A549 (cell line): ENCODE measurements at places on chromosomes 1 and 21.
A peak's percentile ranks its signal among the peaks of the same experiment; 100 is the strongest.

DNA sequence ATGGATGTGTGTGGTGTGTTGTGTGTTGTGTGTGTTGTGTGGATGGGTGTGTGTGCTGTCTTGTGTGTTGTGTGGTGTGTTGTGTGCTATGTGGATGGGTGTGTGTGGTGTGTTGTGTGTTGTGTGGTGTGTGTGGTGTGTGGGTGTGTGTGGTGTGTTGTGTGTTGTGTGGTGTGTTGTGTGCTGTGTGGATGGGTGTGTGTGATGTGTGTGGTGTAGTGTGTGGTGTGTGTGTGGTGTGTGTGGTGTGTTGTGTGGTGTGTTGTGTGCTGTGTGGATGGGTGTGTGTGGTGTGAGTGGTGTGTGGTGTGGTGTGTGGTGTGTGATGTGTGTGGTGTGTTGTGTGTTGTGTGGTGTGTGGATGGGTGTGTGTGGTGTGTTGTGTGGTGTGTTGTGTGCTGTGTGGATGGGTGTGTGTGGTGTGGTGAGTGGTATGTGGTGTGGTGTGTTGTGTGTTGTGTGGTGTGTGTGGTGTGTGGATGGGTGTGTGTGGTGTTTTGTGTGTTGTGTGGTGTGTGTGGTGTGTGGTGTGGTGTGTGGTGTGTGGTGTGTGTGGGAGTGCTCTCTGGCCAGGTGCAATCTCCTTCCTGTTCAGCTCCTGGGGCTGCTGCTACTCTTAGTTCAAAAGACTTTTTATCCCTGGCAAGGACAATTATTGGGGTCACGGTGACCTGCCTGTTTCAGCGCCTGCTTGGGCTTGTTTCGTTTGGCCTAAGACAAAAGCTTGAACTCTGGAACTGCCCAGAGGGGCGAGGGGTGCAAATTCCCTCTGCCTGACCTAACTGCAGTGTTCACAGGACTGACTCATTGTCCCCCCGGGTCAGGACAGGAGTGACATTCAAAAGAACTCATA, 101.1 kb downstream of the UBIAD1 start:
- no peak for DNase-seq

DNA sequence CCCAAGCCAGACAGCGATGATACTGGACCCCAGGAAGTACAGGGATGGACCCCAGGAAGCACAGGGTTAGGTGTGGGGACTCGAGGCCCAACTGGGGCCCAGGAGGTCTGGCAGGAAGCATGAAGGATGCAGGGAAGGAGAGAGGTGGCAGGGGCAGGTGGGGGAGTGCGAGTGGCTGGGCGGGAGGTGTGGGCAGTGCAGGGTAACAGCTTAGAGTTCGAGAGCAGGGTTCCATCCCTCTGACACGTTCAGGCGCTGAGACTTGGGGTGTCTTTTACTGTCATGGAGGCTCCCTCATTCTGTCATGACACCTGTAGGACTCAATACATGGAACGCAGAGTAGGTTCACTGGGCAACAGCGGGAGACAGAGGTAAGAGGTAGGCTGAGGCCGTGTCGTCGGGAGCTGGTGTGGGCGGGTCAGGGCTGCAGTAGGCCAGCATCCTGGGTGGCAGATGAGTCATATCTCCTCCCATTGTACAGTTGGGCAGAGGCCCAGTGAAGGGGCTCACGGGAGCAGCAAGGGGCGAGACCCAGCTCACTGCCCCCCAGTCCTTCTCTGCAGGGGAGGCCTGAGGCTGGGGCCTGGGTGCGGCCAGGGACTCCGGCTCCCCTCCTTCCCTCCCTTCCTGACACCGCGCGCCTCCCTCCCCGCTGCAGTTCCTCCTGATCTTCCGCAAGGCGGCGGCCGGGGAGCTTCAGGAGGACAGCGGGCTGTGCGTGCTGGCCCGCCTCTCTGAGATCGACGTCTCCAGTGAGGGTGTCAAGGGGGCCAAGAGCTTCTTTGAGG, 11.6 kb upstream of the CTRC start:
- DNase-seq, result peak; percentile 89

DNA sequence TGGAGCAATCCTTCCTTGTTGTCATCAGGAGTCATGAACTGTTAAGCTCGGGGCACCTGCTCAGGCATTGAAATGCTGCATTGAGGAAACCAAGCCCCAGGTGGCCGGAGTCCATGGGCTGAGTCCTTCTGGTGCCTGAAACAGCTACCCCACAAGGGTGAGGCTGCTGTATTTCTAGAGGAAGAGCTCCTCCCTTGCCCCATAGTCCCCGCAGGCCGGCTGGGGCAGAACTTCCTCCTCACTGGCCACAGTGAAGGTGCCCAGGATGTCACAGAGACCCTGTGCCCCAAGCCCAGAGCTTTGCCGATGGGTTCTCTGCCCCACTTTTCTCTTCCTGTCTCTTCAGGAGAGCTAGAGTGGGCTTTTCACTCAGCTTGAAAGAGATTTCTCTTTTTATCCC, 80.8 kb upstream of the GCLM start:
- DNase-seq, result no peak

DNA sequence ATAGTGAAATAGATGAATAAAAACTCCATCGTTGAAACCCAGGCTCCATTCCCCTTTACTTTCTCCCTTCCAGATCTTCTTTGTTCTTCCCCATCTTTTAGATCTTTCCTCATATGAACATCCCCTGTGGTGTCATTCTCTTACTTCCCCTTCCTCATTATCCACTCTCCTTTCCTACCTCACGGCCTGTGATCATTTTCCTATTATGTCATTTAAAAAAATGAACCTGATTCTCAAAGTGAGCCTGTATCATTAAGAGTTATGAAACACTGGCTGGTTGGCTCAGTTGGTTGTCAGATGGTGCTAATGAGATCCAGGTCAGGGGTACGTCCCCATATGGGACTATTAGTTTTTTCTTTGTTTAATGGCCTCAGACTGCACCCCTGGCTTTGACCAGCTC, 38.3 kb downstream of the TCEANC2 start:
- no peak for DNase-seq

GRCh38 chr1:191065771-191066170, 588.1 kb upstream of the BRINP3 start:
- no peak for DNase-seq

GRCh38 chr1:191669629-191670028, 488.6 kb upstream of the RGS18 start:
- DNase-seq, result no peak

- DNase-seq, result no peak
Observed at GRCh38 chr1:27157194-27157593, 2.3 kb upstream of the SLC9A1 start.

DNA sequence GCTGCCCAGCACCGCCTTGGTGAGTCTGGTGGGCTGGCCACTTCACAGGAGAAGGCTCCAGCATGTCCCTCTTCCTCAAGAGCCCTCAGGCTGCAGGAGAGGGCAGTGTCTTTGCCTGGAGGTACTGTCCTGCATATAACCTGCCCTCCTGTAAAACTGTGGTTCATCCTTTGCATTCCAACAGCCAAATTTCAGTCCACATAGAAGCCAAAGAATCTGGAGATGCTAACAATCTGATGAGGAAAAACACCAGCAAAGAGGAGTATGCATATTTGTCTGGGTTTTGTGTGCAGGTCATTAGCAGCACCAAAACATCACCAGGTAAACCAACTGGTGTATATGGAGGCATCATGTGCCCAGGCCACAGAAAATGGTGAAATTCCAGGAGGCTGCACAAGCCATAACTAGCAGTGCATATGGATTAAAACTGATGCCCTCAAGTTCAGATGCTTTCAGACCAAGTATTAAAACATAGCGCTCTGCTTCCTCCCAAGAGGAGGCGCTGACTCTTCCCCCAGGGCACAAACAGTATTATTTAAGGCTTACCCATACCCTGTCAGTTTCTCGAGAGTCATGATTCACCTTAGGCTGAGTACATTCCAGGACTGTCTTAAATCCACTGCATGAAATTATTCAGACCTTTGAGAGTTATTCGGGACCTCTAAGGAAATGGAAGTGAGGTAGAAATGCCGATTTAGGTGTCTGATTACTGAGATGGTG, 150.5 kb upstream of the COA6 start:
- DNase-seq, result no peak

GRCh38 chr1:34851431-34852105, 8.0 kb downstream of the SMIM12 start:
- no peak for DNase-seq

DNA sequence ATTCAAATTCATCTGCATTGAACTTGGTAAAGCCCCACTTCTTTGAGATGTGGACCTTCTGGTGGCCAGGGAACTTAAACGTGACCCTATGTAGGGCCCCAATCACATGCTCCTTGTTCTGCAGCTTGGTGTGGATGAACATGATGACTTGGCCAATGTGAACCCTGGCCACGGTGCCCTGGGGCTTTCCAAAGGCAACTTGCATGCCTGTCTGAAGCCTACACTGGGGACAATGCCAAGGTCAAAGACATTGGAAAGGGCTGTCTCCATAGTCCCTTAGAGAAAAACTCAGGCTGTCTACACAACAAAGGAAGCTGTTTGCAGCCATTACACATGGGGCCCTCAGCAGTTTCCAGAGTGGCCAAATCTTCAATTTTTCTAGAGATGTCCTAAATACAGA, 8.9 kb upstream of the VPS13D start:
- no peak for DNase-seq

GRCh38 chr1:227125929-227126545, 185.9 kb downstream of the COQ8A start:
- DNase-seq, result no peak

DNA sequence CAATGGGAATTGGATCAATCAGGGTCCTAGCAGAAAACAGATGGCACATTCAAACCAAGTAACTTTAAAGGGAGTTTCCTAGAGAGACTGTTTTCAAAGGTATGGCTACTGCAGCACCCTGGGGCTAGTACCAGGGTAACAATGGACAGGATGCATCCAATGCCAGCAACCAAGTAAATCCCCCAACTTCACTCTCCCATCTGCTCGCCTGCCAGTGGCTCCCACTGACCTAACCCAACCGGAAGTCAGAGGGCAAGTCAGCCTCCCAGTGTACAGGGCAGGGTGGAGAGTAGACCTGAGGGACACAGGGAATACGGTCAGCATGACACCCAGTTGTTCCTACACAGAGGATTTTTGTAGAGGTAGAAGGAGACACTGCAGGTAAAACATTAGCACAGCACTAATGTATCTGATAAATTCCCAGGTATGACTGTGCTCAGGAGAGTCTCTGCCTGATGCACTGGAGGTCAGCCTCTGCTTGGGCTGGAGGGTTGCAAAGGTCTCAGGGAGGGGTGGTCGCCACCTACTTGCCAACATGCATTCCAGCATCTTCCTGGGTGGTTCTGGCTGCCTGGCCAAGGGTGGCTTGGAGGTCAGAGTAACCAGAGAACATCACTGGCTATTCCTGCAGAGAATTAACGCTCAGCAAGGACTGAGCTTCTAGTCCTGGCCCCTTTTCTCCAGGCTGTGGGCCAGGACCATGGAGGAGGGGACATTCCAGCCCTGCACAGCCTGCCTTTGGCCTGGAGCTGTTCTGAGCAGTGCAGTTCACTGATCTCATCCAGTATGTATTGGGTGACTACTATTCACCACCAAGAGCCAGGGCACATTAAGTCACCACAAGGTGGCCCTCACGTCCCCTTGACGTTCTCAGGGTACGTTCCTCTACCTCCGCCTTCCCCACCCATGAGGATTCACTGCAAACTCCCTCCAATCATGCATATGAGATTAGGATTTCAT, 5.1 kb upstream of the GJA4 start:
- no peak for DNase-seq

GRCh38 chr1:21813542-21813941, 1.5 kb downstream of the LDLRAD2 start:
- DNase-seq, result no peak

GRCh38 chr1:217133958-217134856, 411.0 kb upstream of the ESRRG start:
- no peak for DNase-seq

GRCh38 chr1:98677288-98677687, 15.8 kb downstream of the SNX7 start:
- no peak for DNase-seq

- no peak for DNase-seq
Observed at GRCh38 chr1:21451212-21451611, 11.3 kb downstream of the NBPF3 start.

DNA sequence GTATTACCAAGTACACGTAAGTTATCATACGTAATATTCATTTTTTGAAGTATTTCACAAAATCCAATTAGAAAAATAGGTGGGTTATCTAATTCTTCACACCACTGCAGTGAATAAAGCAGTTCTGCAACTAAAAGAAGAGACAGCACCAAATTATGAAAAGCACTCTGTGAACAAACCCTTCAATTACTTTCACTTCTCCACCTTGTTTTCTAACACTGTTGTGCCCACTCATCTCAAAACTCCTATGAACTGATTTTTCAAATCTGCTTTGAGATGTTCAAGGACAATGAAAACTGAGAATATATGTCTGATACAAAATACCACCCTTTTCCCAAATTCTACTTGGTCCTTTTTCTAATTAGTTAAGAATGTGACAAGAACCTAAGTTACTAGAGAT, 39.4 kb downstream of the LTN1 start:
- no peak for DNase-seq

DNA sequence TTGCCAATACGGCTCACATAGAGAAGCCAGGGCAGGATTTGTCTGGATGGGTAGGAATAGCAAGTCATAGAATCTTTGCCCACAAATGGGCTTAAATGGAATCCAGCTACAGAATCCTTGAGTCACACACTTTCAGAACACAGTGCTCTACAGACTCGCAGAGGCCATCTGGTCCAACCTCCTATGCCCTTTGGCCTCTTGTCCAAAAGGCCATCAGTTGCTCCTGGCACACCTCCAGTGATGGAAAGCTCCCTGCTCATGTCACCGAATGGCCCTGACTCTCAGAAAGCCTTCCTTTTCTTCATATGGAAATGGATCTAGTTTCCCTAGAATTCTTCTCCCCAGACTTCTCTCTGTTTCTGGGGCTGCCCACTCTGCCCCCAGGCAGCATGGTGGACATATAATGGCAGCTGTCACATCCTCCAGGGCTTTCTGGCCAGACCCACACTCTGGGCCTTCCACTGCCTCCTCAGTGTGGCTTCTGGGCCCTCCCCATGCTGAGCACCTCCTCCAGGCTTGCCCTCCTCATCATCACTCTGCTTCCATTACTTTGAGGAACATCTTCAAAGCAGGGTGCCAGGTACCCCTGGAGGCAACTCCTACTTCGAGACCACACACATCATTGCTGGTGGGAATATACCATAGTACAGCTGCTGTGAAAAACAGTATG, 33.6 kb upstream of the TRABD2B start:
- DNase-seq, result no peak

DNA sequence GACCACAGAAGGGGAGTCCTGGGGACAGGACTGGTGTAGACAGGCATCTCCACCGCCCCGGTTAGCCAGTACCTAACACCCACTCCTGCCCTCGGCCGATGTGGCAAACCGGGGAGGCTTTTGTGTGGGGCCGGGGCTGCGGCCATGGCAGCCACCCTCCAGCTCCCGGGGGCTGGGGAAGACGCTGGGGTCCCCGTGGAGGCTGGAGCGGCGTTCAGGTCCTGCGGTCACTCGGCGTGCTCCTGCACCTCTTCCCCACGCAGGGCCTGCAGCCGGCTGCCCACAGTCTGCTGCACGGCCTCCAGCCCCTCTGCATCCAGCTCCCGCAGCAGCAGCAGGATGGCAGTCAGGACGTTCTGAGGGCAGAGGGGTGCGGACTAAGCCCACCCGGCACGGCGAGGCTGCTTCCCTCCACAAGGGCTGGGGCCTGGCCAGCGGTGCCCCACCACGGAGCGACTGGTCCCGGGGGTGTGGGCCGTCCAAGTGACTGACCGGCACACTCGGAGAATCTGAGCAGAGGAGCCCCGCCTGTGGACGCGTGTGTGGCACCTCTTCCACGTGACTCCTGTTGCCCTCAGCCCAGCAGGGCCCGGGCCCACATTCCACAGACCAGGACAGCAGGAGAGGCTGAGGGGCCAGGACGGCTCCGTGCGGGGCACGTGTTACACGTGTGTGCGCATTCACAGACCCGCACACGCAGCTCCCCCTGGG, 9.1 kb downstream of the CFAP410 start:
- DNase-seq, result no peak

- no peak for DNase-seq
Observed at GRCh38 chr1:203799157-203799556, 3.7 kb downstream of the ZBED6 start.
